ENCODE measurements at places on chromosomes 3 and 15.

- DNase-seq, result no peak
These were observed 69.8 kb upstream of the SPATA12 start for GRCh38 chr3:56990641-56991015.

GRCh38 chr15:40296561-40297230 lies 11.0 kb downstream of the PLCB2 start:
- DNase-seq, result no peak

DNA sequence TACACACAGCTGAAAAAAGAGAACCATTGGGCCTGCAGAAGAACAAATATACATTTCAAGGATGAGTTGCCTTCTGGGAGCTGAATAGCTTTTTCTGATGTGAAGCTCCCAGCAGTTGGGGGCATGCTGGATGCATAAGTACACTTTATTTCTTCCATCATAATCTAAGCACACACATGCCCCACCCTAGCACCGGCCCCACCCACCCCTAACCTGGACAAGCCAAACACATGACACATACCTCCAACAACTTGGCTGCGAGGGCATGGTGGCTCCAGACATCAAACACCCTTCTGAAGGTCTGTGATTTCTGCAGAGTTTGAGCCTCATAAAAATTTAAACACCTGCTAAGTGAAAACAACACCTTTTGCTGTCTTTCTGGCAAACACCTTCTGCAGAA lies 307.2 kb upstream of the TRIM42 start:
- DNase-seq, result no peak

DNA sequence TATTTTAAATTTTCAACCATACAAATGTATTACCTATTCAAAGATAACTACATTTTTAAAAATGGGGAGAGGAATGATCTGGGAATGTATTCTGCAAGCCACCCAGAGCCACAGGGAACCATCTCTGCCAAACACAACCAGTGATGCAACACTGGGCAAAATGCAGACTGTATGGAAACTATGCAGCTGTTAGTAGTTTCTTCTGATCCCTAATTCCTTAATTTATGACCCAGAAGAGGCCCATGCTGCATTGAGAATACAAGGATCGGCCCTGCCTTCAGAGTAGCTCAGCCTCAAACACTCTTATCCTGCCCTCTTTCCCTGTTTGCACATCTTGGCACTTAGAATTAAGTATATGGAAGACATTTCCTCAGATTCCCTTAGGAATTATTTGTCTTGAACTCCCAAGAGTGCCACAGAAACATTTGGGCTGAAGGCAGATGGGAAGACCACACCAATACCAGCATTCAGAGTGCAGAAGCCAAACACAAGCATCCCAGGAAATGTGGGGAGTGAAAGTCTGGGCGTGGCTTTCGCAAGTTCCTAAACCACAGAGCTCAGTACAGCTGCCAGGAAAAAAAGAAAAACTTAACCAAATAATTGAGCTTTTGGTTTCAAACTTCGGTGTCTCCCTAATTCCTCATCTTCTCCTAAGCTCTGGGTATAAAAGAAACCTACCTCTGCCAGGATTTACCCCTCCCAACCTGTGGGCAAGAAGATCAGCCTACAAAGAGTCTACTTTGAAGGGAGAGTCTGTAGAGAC lies 5.3 kb downstream of the SNUPN start:
- no peak for DNase-seq

GRCh38 chr3:184423561-184423960 lies 43.7 kb downstream of the CHRD start:
- DNase-seq, result no peak

DNA sequence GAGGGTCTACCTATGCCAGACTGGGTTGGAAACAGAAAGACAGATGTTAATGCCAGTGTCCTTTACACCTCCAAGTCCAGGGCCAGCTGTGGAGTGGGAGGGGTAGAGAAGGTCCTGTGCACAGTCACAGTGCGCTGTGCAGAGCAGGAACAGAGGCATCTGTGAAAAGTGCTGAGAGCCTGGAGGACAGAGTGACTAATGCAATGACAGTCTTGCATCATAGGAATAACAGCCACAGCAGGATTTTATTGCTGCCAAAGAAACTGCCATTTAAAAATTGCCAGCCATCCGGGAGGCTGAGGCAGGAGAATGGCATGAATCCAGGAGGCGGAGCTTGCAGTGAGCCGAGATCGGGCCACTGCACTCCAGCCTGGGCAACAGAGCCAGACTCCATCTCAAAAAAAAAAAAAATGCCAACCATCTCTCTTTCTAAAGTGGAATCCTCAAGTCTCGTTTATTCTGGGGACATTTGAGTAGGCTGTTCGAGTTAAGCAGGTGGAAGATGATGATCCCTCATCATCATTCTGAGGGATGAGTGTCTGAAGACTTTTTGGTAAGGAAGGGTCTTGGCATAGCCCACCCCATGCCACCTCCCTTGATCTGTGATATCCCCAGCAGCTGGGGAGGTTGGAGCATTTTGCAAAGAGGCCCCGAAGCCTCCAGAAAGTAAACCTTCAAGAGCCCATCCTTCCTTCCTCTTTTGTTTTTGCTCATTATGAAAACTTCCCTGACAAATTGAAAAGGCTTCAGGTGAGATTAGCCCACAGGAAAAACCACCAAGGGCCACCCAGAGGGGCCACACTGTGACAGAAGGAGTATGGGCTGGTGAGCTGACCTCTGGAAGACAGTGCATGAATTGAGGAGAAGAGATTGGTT lies 7.7 kb downstream of the CCR2 start:
- DNase-seq, result no peak

DNA sequence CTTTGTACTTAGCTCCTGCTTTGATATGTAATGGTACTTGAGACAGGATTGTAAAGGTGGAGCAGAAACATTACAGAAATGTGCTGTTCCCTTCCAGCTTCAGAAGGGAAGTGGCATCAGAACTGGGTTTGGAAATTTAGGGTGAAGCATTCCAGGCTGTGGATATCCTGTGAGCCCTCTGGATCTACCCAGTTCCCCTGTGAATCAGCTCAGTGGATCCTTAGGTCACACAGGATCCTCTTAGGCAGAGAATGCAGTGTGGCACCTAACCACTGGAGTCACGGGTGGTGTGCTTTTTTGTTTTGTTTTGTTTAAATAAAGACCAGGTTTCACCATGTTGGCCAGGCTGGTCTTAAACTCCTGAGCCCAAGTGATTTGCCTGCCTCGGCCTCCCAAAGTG lies 66.0 kb downstream of the TRIM71 start:
- no peak for DNase-seq

DNA sequence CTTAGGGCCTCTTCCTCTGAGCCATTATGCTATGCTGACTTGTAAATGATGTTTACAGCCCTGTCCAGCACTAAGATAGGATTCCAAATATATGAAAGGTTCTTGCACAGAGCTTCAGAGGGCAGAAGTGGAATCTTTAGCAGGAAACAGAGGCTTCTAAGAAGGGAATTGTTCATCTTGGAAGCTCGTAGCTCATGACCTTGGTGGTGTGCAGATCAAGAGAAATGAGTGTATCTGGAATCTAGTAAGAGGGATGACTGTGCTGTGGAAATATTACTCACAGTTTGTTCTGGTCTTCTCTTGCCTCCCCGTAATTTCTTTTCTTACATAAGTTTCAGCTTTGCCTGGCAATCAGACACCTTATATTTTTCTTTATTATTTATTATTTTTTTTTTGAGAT lies 175.8 kb downstream of the SPATA16 start:
- DNase-seq, result no peak

DNA sequence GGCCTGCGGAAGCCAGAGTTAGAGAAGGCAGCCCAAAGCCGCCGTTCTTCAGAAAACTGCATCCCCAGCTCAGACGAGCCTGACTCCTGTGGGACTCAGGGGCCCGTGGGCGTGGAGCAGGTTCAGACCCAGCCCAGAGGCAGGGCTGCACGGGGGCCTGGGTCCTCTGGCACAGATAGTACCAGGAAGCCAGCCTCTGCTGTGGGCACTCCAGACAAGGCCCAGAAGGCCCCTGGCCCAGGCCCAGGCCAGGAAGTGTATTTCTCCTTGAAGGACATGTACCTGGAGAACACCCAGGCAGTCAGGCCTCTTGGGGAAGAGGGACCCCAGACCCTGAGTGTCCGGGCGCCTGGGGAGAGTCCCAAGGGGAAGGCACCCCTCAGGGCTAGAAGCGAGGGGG lies 23.1 kb downstream of the ALPK3 start:
- no peak for DNase-seq

DNA sequence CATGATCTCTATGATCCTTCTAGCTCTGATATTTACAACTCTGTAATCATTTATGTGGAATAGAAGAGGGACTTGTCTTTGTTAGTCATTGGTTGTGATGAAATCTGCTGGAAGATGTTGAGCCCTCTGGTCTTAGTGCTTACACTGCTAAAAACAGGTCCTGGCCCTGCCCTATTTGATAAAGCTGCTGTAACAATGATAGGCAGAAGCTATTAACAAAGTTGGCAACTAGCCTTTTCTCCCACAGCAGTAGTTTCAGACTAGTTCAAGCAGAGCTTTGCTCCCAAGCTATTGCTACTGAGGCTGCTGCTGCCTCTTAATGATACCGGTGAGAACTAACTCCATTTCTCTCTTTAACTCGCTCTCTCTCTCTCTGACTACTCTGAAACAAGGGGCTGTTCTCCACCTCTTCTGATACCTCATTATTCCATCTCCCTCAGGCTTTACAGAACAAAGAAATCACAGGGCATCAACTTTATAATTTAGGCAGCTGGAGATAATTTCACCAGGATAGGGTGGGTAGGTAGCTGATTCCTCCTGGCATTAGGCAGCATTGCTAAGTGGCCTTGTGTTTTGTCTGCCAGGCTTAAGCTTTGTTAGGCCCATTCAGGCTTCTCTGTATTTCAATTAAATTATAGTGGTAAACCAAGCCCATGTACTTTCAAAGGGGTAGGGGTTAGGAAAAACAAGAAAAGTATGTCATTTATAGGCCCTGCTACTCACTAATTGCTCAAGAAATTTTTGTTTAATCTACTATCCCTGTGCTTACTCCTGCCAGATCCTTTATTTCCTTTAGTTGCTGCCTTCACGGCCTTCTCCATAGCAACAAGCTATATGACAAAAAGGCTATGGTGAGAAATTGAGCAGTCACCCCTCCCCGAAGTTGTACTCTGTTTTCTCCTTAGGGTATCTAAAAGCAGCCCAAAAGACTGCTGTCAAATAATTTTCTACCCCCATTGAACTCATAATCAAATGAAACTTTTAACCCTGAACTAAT lies 139.6 kb downstream of the RBPMS2 start:
- DNase-seq, result no peak

GRCh38 chr3:116947809-116948208 lies 238.2 kb downstream of the TUSC7 start:
- no peak for DNase-seq

GRCh38 chr3:151631946-151632345 lies 101.8 kb upstream of the AADACL2 start:
- no peak for DNase-seq

GRCh38 chr3:109994853-109995252 lies 657.5 kb upstream of the DPPA4 start:
- no peak for DNase-seq

- DNase-seq, result no peak
These were observed 75.8 kb upstream of the GATA2 start for GRCh38 chr3:128568602-128569490.

GRCh38 chr3:187648177-187648576 lies 22.0 kb downstream of the SST start:
- no peak for DNase-seq

DNA sequence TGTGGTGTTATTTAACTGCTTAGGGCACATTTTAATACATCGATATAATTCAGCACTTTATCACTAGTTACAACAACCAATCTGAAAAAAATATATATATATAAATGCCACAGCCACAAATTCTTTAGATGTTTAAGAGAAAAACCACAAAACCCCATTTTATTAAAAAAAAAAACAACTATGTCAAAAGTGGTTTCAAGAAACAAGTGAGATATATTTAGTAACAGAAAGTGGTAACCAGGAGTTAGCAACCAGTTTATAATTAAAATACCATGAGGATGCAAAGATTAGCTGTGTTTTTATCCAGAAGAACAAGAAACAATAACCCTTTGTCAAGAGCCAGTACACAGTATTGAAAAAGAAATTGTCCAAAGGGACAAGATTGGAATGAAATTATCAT lies 14.8 kb upstream of the DIPK2A start:
- DNase-seq, result no peak

DNA sequence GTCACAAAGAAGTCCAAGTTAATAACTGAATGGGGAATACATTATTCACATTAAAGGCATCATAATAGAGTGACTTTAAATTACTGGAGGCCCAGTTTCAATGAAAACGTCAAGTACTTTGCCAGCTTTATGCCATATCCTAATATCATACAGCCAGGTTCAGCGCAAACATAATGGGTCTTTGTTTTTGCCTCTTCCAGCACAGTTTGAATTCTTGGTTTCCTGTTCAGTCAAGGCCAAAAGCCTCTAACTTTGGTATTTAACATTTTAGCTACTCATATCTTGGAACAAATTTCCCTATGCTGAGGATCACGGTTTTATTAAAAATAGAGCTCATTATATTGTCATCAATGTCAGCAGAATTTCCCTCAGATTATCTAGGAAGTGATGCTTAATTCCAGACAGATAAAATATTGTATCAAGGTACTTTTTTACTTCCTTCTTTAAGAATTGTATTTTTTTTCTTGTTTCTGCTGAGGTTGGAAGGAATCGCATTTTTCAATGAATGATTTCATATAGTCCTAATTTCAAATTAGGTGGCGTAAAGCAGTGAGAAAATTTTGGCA lies 269.2 kb downstream of the THRB start:
- no peak for DNase-seq

- DNase-seq, result no peak
These were observed 61.7 kb upstream of the PPIB start for GRCh38 chr15:64224511-64224910.

DNA sequence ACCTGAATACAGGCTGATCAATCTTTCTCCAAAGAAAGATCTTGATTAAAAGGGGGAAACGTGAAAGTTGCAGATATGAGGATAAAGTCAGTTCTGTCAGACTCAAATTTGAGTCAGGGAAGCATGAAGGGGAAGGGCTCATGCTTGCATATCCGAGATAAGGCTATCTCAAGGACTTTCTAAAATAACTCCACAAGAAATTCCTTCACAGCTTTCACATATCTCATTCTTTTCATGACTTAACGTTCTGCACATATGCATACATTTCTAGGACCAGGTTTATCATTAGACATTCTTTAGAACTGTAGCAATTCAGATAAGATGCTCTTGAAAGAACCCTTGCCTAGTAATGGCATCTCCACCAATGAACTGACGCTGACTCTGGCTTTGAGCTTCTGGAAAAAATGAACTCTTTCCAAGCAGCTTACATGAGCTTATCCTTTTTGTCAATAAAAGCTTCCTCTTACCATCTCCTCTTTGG lies 15.9 kb downstream of the SH3GL3 start:
- DNase-seq, result no peak

DNA sequence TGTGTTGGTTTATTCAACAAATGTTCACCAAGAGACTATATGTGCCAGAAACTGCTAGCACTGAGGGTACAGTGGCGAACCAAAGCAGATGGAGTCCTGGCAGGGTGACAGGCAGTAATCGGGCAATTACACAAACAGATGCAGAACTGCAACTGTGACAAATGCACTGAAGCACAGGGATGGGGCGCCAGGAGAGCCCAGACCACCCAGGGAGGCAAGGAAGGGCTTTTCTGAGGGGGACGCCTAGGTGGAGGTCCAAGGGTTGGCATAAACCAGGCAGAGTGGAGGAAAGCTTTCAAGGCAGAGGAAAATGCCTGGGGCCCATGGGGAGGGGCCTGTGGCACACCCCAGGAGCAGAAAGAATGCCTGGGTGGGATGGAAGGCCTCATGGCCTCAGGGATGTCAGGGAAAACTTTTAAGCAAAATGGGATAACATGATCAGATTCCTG lies 5.5 kb downstream of the DIS3L start:
- no peak for DNase-seq
